ENCODE measurements at places on chromosomes 7 and 10.
A peak's percentile ranks its signal among the peaks of the same experiment; 100 is the strongest.

DNA sequence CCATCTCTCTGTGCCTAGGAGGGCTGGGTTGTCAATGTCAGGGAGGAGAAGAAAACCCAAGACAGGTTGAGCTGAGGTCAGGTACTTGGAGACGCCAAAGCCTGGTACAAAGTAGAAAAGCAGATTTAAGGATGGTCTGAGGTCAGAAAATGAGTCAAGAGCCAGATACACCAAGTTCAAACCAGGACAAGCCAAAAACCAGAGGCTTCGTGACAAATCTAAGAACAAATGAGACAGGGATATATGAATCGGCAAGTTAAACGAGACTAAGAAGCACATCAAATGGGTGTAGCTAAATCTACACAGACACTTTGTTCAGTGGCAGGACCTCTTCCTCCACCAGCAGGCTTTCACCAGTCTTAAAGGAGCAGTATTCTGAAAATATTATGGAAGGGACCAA is 34.2 kb downstream of the C7orf33 start:
- no peak for DNase-seq

DNA sequence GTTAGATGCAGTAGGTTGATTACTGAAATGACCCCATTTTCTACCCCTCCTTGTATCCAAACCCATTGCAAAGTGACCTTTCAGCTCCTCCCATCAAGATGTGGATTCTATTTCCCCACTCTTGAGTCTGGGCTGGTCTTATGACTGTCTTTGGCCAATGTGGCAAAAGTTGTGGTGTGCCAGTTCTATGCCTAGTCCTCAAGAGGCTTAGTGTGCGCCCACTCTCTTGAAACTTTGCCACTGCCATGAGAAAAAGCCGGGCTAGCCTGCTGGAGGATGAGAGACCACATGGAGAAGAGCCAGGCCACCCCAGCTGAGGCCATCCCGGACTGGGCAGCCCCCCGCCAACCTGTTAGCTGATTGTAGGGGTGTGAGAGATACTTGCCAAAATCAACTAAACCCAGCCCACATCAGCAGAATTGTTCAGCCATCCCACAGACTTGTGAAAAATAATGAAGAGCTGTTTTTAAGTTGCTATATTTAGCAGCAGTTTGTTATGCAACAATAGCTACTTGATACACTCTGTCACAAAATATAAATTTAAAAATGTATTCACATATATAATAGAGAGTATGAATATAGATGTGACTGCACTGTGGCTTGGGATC is 131.0 kb upstream of the PALS2 start:
- no peak for DNase-seq

DNA sequence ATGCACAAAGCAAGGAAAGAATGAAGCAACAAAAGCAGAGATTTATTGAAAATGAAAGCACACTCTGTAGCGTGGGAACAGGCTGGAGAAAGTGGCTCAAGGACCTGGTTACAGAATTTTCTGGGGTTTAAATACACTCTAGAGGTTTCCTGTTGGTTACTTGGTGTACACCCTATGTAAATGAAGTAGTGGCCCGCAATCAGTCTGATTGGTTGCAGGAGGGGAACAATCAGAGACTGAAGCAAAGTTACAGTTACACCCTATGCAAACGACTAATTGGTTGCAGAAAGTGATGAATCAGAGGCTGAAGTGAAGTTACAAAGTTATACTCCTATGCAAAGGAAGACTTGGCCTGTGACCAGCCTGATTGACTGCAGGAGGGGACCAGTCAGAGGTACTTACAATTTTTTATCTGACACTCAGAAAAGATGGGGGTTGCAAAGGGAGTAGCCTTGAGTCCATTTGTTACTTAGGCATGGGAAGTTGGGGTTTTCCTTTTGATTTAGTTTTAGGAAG is 3.6 kb upstream of the MTPN start:
- DNase-seq, result peak; percentile 42

GRCh38 chr10:84665211-84665610 is 336.8 kb downstream of the CCSER2 start:
- DNase-seq, result no peak

DNA sequence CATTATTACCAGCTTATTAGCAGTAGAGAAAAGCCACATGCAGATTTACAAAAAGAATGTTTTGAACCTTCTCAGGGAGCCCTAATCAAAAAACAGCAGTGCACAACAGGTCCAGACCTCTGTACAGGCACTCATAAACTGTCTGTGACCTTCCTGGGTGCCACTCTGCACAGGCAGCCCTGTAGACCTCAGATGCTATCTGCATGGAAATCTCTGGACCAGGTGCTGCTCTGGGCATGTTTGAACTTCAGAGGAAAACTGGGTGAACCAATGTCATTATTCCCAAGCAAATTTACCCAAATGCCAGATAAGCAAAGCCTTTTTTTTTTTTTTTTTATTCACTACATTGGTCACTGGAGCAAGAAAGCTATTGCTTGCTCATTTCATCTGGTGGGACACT is 104.2 kb downstream of the NPY start:
- no peak for DNase-seq

DNA sequence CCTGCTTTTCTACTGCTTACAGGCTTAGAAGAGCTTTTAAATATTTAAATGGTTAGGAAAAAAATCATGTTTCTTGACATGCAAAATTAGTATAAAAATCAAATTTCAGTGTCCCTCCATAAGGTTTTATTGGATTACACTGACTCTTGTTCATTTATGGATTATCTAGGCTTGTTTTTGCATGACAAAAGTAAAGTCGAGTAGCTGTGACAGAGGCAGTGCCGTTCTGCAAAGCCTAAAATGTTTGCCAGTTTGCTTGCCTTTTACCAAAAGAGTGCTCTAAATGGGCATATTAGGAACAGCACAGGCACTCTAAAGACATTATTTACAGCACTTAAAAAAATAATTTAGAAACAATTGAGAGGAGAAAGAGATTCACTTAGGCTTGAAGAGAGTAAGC is 139.6 kb downstream of the TSPAN12 start:
- no peak for DNase-seq

- no peak for DNase-seq
These were observed 79.7 kb upstream of the FAM3C start for GRCh38 chr7:121475806-121476205.

DNA sequence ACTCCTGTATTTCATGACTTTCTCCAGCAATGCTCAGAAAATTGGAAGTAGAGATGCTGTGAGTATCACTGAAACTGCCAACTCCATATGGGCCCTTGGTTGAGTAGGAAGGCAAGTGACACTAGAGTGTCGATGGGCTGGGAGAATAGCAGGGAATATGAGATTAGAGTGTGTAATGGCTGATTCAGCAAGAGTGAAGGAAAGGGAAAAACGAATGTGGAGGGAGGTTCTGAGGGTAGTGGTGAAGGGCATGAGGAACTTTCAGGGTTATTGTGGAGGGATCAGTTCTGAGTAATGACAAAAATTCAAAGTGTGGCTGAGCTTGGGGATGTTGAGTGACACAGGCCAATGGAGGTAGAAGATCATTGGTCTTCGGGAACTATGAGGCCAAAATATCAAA is 49.0 kb upstream of the PCGF5 start:
- no peak for DNase-seq

- no peak for DNase-seq
These were observed 313.3 kb downstream of the FRMD4A start for GRCh38 chr10:14017467-14017866.

GRCh38 chr10:48683868-48684267 is 805 bp upstream of the WDFY4 start:
- no peak for DNase-seq

GRCh38 chr7:44042221-44042620 is 2.3 kb upstream of the DBNL start:
- DNase-seq, result no peak

DNA sequence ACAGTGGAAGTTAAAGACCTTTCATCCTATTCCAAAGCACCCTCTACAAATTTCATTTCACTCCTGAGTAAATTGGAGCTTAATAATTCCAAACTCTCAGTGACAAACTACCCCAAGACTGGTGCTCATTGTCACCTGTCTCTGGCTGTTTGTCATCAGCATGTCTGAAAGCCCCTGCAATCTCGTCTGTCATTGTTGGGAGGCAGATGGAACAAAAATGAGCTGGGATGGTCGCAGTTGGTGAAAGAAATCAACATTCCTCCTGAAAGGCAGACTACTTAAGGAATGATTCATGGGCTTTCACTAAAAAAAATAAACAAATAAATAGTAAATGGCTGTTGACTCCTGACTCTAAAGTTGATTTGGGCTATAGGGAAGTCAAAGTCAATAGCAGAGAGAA is 69.7 kb upstream of the PALS2 start:
- DNase-seq, result no peak

GRCh38 chr10:124529661-124530214 is 68.1 kb downstream of the LHPP start:
- no peak for DNase-seq

DNA sequence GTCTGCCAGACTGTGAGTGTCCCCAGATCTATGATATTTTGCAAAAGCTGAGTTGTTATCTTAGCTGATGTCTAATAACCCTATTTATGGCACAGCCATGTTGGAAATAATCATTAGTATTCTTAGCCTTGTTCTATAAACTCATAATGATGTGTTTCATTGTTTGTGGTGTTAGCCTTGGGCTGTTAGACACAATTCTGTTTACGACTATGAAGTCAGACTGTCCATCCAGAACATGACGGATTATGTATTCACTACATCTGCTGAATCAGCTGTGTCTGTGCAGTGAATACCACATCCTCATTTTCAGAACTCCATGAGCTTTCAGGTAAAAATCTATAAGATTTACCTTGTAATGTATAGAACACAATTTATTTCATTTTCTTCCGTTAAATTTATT is 577.1 kb downstream of the NRG3 start:
- no peak for DNase-seq

DNA sequence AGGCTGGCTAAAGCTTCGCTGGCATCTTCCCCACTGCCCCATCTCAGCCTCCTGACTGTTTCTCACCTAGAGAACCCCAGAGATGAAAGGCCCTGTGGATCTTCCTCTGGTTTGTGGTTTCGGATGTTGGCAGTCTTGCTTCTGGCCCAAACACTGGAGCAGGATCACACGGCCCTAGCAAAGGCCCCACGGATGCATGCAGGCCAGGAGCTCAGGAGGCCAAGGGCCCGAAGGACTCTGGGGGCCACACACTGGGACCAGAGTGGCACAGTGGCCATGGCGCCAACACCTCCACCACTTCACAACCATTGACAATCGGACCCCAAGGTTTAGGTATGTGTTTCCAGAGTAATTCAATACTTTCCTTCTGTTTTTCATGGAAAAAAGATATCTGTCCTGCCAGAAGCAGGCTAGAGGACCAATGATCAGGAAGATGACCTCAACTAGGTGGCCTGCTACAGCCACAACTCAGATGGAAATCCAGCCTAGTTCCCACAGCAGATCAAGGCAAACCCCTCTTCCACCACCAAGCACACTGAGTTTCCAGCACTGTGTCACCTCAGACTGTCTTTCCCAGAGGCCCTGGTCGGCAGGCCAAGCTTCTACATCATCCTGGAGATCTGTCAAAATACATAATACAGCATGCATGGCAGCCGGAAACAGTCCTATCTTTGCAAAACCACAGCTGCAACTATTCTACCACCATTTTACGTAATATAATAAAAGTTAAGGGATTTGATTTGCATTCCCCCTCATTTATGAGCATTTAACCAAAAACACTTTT is 53.0 kb downstream of the CTBP2 start:
- DNase-seq, result no peak

GRCh38 chr7:151941009-151941408 is 15.2 kb upstream of the GALNTL5 start:
- no peak for DNase-seq

- DNase-seq, result no peak
These were observed 258.6 kb downstream of the GLRX3 start for GRCh38 chr10:130394832-130395231.

DNA sequence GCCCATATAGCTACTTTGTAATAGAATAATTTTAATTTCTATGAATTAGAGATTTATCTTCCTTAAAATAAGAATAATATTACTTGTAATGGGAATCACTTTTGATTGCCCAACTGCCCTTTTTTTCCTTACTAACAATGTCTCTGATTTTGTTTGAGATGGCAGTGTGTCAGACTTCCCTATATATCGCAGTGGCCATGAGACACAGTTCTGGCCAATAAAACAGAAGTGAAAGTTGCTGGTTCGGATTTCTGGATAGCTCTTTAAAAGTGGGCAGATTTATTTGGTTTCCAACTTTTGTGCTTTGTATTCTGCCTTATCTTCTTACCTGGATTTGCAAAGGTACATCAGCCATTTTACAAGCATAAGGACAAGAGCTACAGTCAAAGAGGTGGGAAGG is 170.2 kb downstream of the PPP1R17 start:
- DNase-seq, result no peak

DNA sequence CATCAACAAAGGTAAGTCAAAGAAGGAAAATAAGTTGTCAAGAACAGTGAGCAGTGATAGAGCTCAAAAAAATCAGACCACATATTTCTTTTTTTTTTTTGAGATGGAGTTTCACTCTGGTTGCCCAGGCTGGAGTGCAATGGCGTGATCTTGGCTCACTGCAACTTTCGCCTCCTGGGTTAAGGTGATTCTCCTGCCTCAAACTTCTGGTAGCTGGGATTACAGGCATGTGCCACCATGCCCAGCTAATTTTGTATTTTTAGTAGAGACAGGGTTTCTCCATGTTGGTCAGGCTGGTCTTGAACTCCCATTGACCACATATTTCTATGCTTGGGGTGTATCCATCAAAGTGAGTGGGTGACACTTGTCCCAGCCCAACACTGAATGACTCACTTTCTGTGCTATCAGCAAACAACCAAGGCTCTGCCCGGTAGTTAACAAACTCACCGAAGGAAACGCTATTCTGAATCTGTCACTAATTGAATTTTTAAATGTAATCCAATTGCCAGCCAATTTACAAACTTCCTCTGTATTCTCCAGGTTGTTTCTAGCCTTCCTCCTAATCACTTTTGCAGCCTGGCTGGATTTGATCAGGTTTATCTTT is 19.6 kb upstream of the SMNDC1 start:
- DNase-seq, result no peak

- DNase-seq, result no peak
These were observed 96.1 kb downstream of the NKX6-2 start for GRCh38 chr10:132689721-132690360.

DNA sequence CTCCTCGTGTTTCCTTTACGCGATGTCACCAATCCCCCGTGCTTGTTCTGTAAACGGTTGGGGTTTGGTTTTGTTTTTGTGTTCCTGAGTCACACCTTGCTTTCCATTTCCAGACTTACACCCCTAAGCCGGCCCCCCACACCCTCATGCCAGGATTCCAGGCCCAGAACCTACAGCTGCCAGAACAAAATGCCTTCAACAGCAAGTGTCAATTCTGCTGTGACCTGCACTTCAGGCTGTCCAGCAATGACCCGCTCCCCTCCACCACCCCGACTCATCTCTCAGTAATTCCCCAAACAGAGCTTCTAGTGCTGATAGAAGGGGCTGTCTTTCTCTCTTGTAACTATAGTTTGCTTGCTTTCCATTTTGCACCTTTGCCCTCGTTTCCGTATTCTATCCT is 722.1 kb upstream of the CELF2 start:
- DNase-seq, result no peak

- no peak for DNase-seq
These were observed 274.8 kb upstream of the NRG3 start for GRCh38 chr10:81600185-81600584.

DNA sequence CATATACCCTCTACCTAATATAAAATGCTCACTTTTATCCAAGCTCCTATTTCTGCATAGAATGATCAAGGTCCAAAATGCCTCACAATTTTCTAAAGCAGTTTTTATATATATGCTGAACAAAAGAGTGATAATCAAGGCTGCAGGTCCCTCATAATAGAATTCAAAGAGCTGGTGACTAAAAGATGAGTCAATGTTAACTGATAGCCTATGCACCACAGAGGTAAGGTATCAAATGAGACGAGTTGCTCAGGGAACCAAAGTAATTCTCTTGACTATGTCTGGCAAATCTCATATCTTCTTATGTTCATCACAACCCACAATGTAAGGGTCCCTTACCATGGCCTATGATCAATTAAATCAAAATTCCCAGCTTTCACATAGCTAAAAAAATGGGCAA is 15.2 kb downstream of the PDZD8 start:
- no peak for DNase-seq

All from stimulated activated CD4-positive, alpha-beta T cell treated with anti-CD3 and anti-CD28 coated beads, Interleukin-15, amount 100 ng/mL, for 24 hours (primary cell).